ENCODE measurements at places on chromosomes 11 and 22.

GRCh38 chr11:12520054-12520453 lies 142.7 kb downstream of the PARVA start:
- no peak for DNase-seq

- DNase-seq: no peak
These were observed 121.7 kb downstream of the PARVA start for GRCh38 chr11:12499071-12499470.

- no peak for DNase-seq
These were observed 540 bp downstream of the MS4A14 start for GRCh38 chr11:60396799-60397198.

- no peak for DNase-seq
These were observed 28.8 kb downstream of the LMO1 start for GRCh38 chr11:8234910-8235309.

GRCh38 chr11:87437844-87438223 lies 400.1 kb downstream of the TMEM135 start:
- no peak for DNase-seq

DNA sequence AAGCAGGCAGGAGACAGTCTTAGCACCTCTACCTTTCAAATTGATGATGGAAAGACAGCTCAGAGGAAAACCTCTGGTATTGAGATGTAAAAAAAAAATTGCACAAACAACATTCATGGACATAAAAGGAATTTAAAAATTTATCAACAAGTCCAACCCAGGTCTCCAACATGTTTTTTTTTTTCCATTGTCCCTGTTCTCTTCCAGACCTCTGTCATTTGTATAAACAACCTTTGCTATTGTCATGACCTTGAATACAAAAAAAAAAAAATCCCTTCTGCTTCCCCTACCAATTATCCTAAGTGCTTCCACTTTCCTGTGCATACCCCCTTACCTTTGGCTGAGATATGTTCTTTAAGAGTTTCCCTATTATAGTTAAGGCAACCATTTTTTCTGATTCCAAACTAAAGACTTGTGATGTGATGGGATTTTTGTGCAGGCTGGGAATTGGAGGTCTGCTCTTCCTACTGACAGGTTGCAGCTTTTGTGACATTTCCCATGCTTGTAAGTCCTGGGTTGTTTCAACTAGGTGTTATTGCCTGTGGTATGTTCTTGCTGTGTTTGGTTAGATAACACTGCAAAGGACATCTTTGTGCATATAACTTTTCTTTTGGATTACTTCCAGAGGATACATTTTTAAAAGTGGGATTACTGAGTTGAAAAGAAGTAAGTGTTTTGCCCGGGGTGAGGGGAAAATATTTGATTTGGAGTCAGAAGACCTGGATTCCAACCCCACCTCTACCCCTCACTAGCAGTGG lies 67.1 kb downstream of the KIAA1671 start:
- no peak for DNase-seq

DNA sequence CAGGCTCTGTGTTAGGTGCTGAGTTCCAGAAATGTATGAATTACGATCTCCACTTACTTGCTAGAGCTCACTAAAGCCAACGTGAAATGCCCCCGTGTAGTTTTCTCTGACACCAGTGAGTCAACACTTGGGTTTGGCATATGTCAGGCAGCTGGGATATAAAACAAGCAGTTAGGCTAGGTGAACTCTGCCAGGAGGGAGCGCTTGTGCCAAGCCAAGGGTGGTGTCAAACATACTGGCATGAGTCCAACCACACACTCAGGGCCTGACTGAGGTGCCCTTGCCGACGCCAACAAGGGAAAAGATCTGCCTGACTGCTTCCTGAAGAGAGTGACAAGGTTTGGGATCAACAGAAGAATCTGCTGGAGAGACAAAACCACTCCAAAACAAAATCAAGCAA lies 167.8 kb upstream of the NARS2 start:
- no peak for DNase-seq
